Right renal cortex interstitium (tissue), 3 donors: ENCODE measurements at places on chromosomes 16 and 17. TPM values are rescaled to one million over a fixed set of nuclear protein-coding genes. Genes with fewer than 3 reads are reported as not detected.

Gene HCRT
- not detected for polyA plus RNA-seq

DNA sequence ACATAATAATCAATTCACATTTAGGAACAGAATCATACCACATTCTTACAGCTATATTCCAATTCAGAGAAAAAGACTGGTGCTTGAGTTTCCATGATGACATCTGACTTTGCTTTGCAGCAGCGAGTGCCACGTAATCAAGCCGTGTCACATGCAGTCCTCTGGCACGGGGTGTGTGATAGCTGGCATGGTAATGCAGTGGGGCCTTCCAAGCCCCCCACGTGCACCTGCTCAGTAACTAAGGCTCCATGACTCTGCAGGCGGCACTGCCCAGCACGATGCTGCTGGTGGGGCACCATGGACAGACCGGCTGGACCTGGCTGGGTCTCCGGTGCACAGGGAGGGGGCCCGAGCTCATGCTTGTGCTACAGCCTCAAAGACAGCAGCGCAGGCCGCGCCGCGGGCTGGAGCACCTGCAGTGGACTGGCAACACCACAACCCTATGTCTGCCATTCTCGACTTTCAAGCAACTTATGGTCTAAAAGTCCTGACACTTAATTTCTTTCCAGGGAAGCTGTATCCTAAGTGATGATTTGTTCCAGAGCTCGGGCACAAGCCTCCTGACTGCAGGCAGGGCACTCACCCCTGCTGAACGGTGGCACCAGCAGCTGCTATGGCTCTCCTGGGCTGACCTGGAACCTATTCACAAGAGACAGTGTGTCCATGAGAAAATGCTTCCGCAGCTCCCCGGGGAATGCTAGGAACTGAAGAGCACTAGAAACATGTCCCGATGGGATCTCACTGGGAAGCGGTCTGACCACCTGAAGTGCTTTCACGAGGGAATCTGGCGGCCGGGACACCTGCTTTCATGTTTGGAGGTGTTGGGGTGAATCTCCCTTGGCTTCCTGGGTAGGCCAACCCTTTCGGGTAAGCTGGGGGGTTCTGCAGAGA lies 99.5 kb upstream of the DNAH17 start:
- no peak for DNase-seq

DNA sequence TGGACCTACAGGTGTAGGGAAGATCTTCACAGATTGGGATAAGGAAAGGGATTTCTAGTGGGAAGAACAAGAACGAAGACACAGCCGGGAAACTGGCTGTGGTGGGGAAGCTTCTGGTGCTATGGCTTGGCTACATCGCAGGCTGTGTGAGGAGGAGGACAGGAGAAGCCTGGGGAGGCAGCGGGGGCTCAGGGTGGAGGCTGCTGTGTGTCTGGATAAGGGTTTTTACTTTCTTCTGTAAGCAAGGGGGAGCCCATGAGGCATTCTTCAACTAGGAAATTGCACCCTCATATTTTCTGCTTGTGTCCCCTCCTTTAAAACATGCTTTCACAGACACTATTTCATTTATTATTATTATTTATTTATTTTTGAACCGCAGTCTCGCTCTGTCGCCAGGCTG lies 2.9 kb upstream of the RHBDF2 start:
- DNase-seq = no peak

Gene WNT9B
- polyA plus RNA-seq = 15.6 TPM

- peak; percentile 18 for DNase-seq
Measured at GRCh38 chr17:33674685-33675084, 381.6 kb upstream of the ASIC2 start.

DNA sequence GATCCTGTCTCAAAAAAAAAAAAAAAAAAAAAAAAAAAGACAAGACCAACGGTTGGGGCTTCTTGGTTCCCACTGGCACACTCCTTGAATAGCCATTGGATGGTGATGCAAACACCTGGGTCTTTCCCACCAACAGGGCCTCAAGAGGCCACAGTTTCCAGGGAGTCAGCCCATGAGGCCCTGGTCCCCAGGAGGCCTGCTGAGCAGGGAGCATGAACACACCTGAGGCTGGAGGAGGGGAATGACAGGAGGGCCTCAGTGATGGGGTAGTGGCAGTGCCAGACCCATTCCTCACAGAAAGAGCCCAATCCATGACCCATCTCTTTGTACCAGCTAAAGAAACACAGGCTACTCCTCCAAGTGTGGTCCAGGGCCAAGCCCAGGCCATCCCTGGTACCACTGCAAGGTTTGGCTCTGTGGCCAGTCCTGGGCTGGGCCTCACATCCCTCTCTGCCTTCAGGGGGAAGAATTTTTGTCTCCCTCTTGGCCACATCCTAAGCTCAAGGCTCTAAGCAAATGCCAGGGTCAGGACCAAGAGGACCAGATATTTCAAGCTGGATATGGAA lies 13.9 kb downstream of the ARL2BP start:
- DNase-seq = no peak

GRCh38 chr17:47281216-47281615 lies 27.6 kb downstream of the ITGB3 start:
- no peak for DNase-seq

GRCh38 chr17:48240122-48240521 lies 132.6 kb downstream of the SNX11 start:
- DNase-seq = no peak

Gene SLC35G3
- not detected for polyA plus RNA-seq

Gene MYH1
- polyA plus RNA-seq = 0.03 TPM

- no peak for DNase-seq
Measured at GRCh38 chr17:48002266-48002915, 31.5 kb downstream of the CDK5RAP3 start.

DNA sequence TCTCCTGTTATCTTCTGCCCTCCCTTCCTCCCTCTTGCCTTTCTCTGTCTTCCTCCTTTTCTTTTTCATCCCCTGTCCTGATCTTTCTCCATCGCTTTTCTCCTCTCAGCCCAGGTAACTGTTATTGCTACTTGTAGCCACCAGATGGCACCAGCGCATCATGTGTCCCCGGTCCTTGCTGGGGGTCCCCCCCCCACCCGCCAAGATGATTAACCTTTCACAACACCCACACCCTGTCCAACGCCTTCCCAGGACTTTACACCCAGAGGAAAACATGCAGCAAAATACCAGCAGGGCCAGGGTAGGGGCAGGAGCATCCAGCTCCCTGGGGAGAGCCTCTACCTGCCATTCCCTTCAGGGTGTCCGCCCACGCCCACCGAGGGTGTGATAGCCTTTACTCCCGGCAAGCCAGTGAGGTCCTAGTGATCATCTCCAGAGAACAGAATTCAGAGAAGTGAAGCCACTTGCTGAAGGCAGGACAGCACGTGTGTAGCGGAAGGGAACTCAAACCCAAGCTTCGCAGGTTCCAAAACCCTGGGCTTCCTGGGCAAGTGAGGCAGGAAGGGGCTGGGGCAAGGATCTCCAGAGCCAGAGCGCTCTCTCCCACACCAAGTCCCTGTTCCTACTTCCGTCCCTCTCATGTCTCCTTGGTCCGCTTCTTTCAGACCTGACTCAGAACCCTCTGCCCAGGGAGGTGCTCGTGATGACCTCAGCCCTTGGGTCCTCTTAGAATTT lies 13.4 kb upstream of the TAC4 start:
- no peak for DNase-seq

GRCh38 chr17:41678907-41679739 lies 9.6 kb upstream of the EIF1 start:
- no peak for DNase-seq

DNA sequence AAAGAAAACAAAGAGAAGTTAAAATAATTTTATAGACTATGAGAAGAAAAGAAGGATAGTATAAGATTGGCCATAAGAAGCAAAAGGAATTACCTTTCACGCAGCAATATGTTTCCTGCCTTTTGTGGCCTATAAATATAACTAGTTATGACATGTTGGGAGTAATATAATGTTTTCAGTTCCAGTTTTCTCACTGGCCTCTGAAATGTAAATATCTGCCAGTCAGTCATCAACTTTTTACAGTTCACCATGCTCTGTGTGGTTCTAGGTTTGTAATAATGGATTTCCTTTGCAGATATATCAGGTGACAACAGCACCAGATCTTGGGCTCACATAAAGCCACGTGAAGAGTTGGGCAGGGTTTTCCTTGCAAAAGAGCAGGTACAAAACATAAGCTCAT lies 94.3 kb downstream of the ABCA8 start:
- DNase-seq = no peak

- DNase-seq = no peak
Measured at GRCh38 chr17:38867179-38867967, 2.5 kb upstream of the LASP1 start.

GRCh38 chr17:1019451-1019850 lies 22.5 kb downstream of the TIMM22 start:
- no peak for DNase-seq

DNA sequence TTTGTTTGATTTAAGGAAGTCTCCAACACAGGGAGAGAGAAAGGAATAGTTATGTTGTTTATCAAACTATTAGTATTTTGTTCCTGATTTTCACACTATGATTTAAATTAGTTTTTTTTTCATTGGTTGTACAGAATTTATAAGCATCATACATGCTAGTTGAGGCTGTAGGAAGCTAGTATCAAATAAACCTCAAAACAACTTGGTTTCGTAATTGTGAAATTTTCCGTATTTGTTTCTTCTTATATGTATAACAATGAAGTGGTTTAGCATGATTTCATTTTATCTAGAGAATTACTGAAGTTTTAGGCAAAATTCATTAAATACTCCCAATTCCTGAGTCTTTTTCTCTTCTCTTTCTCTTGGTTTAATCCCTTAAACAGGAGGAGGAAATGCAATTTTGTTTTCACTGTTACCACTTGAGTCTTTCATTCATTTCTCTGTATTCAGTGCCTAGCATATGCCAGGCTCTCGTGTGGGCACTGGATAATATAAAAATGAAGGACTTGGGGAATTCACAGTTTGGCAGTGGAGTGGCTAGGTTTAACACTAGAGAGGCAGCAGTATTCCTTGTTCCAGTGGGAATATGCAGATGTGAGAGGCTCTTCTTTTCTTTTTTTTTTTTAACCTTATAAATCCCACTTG lies 1.8 kb downstream of the CYLD start:
- no peak for DNase-seq

GRCh38 chr16:85613604-85614337 lies 649 bp downstream of the GSE1 start:
- DNase-seq = no peak

DNA sequence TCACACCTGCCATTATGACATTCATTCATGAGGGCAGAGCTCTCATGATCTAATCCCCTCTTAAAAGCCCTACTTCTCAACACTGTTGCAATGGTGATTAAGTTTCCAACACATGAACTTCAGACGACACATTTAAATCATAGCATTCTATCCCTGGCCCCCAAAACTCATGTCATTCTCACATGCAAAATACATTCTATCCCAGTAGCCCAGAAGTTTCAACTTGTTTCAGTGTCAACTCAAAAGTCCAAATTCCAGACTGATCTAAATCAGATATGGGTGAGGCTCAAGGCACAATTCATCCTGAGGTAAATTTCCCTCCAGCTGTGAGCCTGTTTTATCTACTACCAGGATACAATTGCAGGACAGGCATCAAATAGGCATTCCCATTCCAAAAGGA lies 25.2 kb downstream of the LYRM1 start:
- no peak for DNase-seq

GRCh38 chr16:1828645-1829410 lies 1.8 kb downstream of the FAHD1 start:
- no peak for DNase-seq

DNA sequence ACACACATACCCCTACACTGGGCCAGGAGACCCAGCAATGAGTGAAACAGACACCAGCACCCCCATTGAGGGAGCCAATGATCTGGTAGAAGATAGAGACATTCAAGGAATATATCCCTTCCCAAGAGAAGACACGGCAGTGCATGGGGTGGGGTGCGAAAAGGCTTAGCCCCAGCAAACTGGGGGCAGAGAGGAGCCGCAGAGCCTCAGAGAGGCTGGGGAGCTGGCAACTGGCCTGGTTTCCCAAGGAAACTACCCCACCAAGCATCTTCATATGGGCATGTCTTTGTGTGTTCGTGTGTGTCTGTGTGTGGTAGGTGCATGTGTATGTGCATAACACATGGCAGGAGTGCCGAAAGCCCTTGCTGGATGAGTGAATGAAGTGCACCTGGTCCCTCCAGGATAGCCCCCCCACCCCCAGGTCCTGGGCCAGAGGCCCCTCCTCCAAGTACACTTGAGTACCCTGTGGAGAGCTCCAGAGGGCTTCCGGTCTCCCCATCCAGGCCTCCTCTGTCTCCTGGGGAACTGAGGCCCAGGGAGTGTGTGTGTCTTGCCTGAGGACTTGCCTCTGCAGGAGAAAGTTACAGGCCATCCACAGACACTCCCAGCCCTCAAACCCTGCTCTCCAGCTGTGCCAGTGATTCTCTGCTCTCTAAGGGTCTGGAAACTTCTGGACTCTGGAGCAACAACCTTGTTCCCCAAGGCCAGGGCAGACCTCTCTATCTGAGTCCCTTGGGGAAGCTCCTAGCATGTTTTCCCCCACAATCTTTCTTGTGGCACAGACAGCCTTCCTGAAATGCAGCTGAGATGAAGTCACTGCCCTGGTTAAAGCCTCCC lies 15.9 kb downstream of the TBX2 start:
- DNase-seq = no peak

GRCh38 chr17:55706808-55707773 lies 15.6 kb downstream of the TMEM100 start:
- DNase-seq = no peak

- DNase-seq = no peak
Measured at GRCh38 chr17:285751-286422, 66.7 kb downstream of the RPH3AL start.

Gene SMTNL2
- polyA plus RNA-seq = 55.6 TPM

- no peak for DNase-seq
Measured at GRCh38 chr17:71727292-71727691, 393.5 kb upstream of the SOX9 start.

DNA sequence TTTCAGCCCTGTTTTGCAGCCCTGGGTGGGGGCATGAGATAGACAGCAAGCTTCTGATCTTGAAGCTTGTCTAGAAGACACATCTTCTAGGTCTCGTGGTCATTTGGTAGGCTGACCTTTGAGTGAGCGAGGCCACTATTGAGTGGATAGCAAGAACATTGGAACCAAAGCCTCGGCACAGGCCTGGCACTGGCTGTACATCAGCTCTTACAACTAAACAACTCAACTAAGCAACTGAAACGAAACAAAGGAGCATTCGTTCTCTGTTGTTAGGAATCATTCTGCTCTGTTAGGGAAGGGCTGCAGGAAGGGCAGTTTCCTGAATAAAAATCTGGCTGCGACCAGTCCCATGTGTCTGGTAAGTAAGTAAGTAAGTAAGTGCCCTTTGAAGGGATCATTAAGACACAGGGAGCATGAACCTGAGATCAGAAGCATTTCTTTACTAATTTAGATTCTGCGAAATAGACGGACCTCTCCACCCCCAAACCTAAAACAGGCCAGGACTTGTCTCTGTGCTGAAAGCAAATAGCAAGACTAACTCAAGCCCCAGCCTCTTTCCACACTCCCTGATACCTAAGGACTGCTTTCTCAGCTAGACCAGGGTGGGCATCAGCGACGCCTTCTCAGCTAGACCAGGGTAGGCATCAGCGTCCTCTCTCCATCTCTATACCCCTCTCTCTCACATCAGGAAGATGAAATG lies 22.7 kb downstream of the CYB561 start:
- DNase-seq = no peak

DNA sequence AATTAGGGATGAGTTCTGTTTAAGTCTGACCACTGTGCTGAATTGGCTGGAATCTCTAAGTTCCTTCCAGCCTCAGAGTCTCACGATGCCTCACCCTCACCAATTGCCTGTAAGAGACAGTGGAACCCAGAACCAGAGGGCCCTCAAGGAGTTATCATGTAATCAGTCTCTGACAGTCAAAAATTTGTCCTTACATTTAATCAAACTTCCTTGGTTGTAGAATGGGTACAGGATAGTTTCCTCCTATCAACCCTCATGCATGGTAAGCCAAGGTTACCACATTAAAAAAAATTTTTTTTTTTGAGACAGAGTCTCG lies 83.2 kb downstream of the CDK5R1 start:
- DNase-seq = no peak
